GM23248 (cell line): ENCODE measurements at places on chromosomes 7 and 10. TPM values are rescaled to one million over a fixed set of nuclear protein-coding genes. Genes with fewer than 3 reads are reported as not detected.

DNA sequence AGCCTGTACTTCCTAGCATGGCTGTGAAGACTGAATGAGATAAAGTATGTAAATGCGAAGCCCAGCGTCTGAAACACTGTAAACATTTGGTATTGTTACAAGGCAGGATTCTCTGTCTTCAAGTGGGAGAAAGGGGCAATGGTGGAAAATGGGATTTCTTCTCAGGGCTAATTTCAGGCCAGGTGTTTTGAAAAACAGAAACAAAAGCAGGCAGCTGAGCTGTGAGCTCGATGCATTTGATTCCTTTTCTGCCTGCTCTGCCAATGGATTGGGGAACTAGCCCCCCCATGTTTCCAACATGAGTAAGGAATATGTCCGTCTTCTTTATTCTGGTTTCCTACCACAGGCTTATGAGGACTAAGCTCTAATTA lies 732.1 kb upstream of the AUTS2 start:
- H3K27ac ChIP-seq: no peak overlapping the region
- no peaks in the 10 kb centered on the region for H3K36me3 ChIP-seq
- DNase-seq: no peak
- no peaks in the 10 kb centered on the region for H3K4me1 ChIP-seq

- no peaks in the 10 kb centered on the region; the same call in 1 of the 2 replicates for H3K27me3 ChIP-seq
- H3K36me3 ChIP-seq: no peaks in the 10 kb centered on the region
- no peak overlapping the region for H3K4me3 ChIP-seq
- no peak for DNase-seq
- no peak overlapping the region for H3K27ac ChIP-seq
- no peaks in the 10 kb centered on the region for H3K4me1 ChIP-seq
Observed at GRCh38 chr7:50119815-50120637, 27.0 kb upstream of the ZPBP start.

GRCh38 chr10:114967071-114967470 lies 29.1 kb downstream of the TRUB1 start:
- no peak for DNase-seq
- no peak overlapping the region for H3K27ac ChIP-seq
- no peaks in the 10 kb centered on the region for H3K4me1 ChIP-seq
- no peak overlapping the region for H3K4me3 ChIP-seq
- H3K36me3 ChIP-seq: 0 out of 2 replicates have a peak, but pooled peaks cover 6% of the 10 kb centered on the region
- H3K27me3 ChIP-seq: no peaks in the 10 kb centered on the region

The PCLO gene
- polyA plus RNA-seq: 0.04 TPM in 1 of 2 replicates, not detected in the other

DNA sequence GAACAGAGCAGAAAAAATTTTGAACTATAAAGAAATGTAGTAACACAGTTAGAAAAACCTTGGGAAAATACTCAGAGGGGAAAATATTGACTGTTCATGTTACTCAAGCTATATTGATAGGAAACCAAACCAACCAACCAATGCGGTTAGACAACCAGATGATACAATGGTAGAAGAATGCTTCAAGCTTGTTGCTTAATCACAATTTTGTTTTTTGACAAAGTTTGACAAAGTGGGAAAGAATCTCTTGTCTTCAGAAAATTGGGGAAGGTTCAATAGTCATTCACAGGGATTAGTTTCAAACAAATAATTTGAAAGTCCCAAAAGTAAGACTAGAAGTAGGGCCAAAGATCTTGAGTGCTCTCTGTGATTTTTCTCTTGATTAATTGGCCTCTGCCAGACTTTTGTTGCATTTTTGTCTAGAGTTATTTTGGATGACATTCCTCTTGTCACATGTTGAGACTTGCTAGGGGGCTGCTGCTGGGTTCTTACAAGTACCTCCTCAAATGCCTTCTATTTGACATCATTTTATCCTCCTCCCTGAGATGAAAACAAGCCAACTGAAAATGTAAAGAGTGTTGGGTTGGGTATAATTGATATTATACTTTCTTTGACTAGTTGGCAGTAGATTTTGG lies 233.1 kb upstream of the PHYHIPL start:
- peak; percentile 63 for DNase-seq
- H3K27ac ChIP-seq: no peak overlapping the region
- H3K4me3 ChIP-seq: no peak overlapping the region

- H3K4me3 ChIP-seq: peak overlapping the region; percentile 90
- H3K4me1 ChIP-seq: peaks cover 56% of the 10 kb centered on the region
- DNase-seq: peak; percentile 54
- peak overlapping the region; percentile 98 for H3K27ac ChIP-seq
Observed at GRCh38 chr7:6480323-6480660, 32.5 kb upstream of the DAGLB start.

GRCh38 chr7:88888684-88889083 lies 93.1 kb upstream of the TEX47 start:
- H3K4me3 ChIP-seq: no peak overlapping the region
- no peaks in the 10 kb centered on the region for H3K36me3 ChIP-seq
- no peaks in the 10 kb centered on the region for H3K4me1 ChIP-seq
- DNase-seq: peak; percentile 5
- H3K27me3 ChIP-seq: no peaks in the 10 kb centered on the region

DNA sequence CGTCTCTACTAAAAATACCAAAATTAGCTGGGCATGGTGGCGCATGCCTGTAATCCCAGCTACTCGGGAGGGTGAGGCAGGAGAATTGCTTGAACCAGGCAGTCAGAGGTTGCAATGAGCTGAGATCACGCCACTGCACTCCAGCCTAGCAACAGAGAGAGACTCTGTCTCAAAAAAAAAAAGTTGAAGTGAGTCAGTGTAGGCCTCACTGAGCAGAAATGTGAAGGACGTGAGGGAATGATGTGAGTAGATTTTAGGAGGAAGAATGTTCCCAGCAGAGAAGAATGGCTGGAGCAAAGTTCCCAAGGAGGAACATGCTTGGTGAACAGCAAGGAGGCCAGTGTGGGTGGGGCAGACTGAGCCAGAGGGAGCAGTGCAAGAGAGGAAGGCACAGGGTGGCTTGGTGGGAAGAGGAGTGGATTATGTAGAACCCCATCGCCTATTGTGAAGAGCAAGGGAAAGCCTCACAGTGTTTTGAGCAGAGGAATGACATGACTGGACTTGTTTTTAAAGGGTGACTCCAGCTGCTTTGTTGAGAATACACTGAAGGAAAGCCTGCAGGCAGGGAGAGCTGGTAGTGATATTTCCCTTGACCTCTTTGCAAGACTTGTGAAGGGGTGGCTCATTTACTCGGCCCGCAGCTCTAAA lies 708.7 kb downstream of the SUGCT start:
- peak overlapping the region; percentile 31; the same call in 1 of the 2 replicates for H3K27ac ChIP-seq
- H3K36me3 ChIP-seq: no peaks in the 10 kb centered on the region
- no peaks in the 10 kb centered on the region for H3K27me3 ChIP-seq
- no peaks in the 10 kb centered on the region for H3K4me1 ChIP-seq
- peak; percentile 37 for DNase-seq
- no peak overlapping the region for H3K4me3 ChIP-seq
